ENCODE measurements at places on chromosomes 12 and 14. TPM values are rescaled to one million over a fixed set of nuclear protein-coding genes. Genes with fewer than 3 reads are reported as not detected.
A peak's percentile ranks its signal among the peaks of the same experiment; 100 is the strongest.

CAND1 gene
- 134 TPM for total RNA-seq

- no peak overlapping the region for H3K27ac ChIP-seq
- no peaks in the 10 kb centered on the region for H3K36me3 ChIP-seq
- no peak overlapping the region for H3K4me3 ChIP-seq
- H3K27me3 ChIP-seq: no peaks in the 10 kb centered on the region
- no peak for DNase-seq
Measured at GRCh38 chr14:36683083-36683724, 21.5 kb downstream of the PAX9 start.

DNA sequence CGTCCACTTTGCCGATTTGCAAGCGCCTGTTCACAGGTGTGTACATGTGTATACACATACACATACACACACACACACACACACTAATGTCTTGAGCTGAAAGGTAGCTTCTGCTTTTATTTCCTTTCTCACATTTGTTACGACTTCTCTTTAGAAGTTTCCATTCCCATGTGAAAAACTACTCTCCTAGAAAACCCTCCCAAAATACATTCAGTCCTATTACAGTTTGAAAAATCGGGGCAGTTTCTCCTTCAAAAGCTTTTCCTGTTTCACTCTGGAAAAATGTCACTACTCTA, 3.9 kb downstream of the BLTP3B start:
- peaks cover 8% of the 10 kb centered on the region for H3K4me1 ChIP-seq
- H3K36me3 ChIP-seq: peaks cover 6% of the 10 kb centered on the region
- H3K27me3 ChIP-seq: no peaks in the 10 kb centered on the region
- no peak overlapping the region for H3K27ac ChIP-seq
- DNase-seq: no peak

- peak; percentile 57 for DNase-seq
- H3K27ac ChIP-seq: no peak overlapping the region
- no peaks in the 10 kb centered on the region for H3K36me3 ChIP-seq
- H3K4me1 ChIP-seq: peaks cover 14% of the 10 kb centered on the region
- H3K4me3 ChIP-seq: peak overlapping the region; percentile 13
Measured at GRCh38 chr12:124289634-124290600, 5.0 kb upstream of the RFLNA start.
